Brain pericyte (primary cell): ENCODE measurements at places on chromosomes 1 and 21.

GRCh38 chr1:70745199-70745598 lies 302.4 kb downstream of the PTGER3 start:
- DNase-seq = no peak

- no peak for DNase-seq
Observed at GRCh38 chr1:167767761-167768160, 46.0 kb downstream of the MPZL1 start.

DNA sequence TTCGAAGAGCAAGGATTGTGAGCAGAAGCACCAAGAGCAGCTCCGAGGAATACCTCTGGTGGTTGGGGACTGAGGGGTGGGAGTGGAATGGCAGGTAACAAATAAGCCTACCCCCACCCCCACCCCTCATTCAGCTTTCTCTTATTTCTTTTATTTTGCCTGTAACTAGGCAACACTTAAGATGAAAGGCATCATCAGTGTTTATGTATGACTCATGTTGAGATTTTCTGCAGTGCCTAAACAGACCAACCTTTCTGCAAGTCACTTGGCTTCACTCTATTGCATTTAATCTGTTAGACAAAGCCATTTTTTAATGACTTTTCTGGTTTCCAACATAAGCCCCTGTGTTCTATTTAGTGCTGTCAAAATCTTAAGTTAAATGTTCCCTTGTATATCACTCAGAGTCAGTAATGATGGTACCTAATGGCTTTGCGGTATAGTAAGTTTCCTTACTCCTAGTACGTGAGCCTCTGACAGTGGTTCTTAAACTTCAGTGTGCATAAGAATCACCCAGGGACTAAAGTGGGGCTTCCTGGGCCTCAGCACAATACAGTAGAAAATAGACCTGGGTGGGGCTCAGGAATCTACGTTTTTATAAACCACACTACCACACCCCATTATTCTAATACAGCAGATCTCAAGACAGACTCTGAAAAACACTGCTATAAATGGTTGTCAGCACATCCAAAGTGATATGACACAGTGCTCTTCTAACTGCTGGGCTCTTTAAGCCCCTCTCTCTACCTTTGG lies 19.9 kb downstream of the CASQ2 start:
- DNase-seq = no peak

GRCh38 chr1:207908107-207908734 lies 2.7 kb downstream of the CD34 start:
- DNase-seq = no peak

GRCh38 chr1:7583291-7584096 lies 187.6 kb upstream of the VAMP3 start:
- no peak for DNase-seq

- no peak for DNase-seq
Observed at GRCh38 chr1:53508991-53509666, 49.9 kb downstream of the DMRTB1 start.

- no peak for DNase-seq
Observed at GRCh38 chr1:106439475-106439874, 617.0 kb upstream of the PRMT6 start.

DNA sequence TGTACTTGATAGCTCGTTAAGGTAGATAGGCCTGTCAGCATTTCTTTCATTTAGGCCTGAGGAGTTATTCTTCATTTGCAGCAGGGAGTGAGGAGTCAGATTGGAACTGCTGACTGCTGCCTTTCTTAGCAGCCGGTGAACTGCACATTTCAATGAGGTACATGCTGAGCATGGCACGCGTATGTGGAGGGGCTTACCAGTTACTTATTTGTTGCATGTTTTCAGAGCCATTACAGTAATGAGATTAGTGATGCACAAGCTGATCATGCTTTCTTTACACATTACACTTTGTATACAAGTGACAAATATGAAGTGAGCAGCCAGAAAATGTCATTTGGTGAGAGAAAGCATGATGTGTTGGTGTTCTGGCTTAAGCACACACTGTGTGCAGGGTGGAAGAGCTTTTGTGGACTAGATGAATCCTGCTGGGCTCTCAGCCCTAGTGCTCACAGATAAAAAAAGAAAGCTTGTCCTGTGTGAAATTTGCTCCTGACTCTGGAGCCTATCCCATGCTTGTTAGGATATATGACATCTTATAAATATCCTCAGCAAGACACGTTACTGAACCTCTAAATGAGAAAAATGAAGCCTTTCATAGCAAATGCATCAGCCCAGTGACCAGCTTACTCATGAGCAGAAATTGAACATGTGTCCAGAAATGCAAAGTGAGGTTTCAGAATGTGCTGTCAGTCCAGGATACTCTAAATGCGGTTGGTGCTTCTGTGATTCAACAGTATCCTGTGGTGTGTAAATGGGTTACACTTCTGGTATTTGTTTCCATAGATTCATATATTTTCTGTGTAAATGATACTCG lies 574.7 kb upstream of the ADGRL2 start:
- DNase-seq = no peak

GRCh38 chr1:163298365-163298764 lies 23.4 kb upstream of the NUF2 start:
- no peak for DNase-seq

GRCh38 chr1:78029793-78030192 lies 16.0 kb upstream of the GIPC2 start:
- DNase-seq = no peak

GRCh38 chr21:22355949-22356348 lies 1357.7 kb downstream of the NCAM2 start:
- no peak for DNase-seq

- DNase-seq = no peak
Observed at GRCh38 chr1:163085904-163086268, 16.7 kb downstream of the RGS4 start.

DNA sequence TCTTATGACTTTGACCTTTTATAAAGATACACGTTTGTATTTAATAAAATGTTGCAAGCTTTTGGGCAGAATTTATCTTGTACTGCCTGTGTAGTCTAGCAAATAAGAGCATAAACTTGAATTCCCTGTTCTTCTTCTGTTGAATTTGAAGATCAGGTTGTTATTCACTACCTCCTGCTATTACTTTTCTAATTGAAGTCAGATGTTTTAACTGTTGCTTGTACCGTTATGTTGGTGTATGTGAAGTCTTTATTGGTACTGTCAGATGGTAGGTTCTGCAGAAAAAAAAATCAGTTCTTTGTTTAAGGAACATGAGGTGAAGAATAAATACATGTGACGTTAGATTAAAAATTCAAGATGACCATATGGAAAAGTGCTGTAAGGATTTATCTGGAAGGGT lies 69.1 kb downstream of the DYRK1A start:
- no peak for DNase-seq

DNA sequence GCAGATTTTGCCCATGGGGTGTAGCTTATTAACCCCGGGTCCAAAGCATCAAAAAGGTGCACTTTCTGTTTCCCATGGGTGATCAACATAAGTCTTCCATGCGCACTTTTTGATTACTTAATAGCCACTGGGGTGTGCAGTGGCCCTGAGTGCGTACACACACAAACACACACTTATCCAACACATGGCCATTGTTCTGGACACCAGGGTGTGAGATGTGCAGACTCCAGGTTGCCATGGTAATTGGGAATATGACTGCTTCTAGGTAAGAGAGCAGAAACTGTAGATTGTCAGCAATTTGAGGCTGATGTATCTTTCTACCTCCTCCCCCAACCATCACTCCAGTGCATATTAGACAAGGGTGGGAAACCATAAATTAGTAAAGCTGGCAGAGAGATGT lies 68.8 kb downstream of the MAB21L3 start:
- no peak for DNase-seq

DNA sequence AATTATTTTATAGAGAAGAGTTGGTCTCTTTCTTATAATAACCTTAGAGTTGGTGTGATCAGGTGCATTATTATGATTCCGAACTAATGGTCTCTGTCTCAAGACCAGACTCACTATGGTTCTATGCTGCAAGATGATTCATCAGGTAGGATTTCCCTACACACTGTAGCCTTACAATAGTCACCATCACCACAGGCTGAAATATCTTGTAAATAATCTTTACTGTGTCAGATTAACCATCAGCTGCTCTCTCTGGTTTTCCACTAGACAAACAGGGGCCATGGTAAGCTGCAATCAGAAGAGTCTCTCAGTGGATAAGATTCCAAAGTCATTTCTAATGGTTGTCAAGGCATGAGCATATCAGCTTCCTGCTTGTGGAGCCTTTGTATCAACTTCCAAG lies 4.4 kb upstream of the GBP4 start:
- DNase-seq = no peak

DNA sequence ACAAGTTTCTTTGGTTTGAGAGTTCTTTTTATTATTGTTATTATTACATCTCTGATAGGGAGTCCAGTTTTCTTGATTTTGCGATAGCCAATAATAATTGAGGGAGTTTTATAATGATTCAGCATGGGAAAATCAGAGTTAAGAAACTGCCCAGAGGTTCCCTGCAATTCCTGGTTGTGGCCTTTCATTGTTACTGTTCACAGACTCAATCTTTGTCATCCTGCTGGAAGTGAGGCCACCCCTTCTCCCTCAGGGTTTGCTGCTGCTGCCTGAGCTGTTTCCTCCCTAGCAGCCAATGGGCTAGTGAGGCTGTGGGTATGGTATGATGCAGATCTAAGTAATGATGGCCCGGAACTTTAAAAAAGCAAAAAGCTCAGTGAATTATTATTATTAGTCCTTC lies 50.2 kb upstream of the TACSTD2 start:
- DNase-seq = no peak

DNA sequence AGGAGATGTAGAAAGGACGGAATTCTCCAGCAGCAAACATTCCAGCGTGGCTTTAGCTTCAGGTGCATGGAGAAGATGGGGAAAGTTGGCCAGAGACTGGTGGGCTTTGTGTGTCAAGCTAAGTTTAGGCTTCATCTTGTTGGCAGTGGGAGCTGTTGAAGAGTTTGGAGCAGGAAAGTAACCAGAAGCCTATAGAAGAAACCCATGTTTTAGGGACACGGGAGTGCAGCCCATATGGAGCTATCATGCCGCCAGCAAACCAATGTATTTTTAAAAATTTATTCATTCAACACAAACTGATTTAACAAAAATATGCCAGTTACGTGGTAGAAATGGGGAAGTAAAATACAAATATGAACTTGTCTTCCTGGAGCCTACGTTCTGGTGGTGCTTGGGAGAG lies 53.7 kb downstream of the ACTL8 start:
- no peak for DNase-seq

- no peak for DNase-seq
Observed at GRCh38 chr1:94247138-94248094, 10.0 kb upstream of the ARHGAP29 start.

- DNase-seq = peak; percentile 18
Observed at GRCh38 chr1:214332946-214333798, 52.2 kb downstream of the SMYD2 start.

GRCh38 chr1:5798151-5798730 lies 194.0 kb downstream of the NPHP4 start:
- no peak for DNase-seq

GRCh38 chr1:156014829-156015228 lies 5.9 kb downstream of the SSR2 start:
- no peak for DNase-seq

GRCh38 chr1:55775007-55775406 lies 559.8 kb upstream of the USP24 start:
- DNase-seq = no peak

- no peak for DNase-seq
Observed at GRCh38 chr1:203492082-203492747, 1.7 kb upstream of the OPTC start.

DNA sequence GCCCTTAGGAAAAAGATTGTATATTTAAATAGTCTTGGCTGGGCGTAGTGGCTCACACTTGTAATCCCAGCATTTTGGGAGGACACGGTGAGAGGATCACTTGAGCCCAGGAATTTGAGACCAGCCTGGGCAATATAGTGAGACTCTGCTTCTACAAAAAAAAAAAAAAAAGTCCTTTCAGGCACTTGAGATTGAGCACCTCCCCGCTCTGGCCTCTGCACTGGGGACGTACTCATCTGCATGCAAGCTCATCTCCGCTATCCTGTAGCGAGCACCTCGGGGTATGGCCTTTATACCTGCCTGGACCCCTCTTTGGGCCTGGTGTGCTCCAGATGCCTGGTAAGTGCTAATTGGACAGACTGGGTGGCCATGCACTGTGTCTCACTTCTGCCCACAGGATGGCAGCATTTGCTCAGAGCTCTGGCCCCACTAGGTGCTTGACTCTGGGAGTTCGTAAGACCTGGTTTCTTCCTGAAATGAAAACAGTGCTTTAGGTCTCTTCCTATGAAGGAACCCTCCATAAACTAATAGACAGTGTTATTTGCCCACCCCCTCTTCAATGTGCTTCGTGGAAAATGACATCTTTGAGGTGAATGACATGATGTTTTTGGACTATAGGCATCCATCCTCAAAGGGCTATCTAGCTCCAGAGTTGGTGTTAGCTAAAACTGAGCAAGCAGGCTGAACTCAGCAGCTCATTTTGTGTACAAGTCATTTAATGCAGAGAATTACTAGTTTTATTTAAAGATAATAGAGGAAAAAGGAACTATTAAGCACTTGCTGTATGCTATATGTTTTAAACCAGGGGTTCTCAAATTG lies 61.7 kb upstream of the ADAR start:
- DNase-seq = peak; percentile 13

- no peak for DNase-seq
Observed at GRCh38 chr1:106755682-106756406, 300.6 kb upstream of the PRMT6 start.

- no peak for DNase-seq
Observed at GRCh38 chr1:112337028-112337531, 58.9 kb upstream of the CTTNBP2NL start.

DNA sequence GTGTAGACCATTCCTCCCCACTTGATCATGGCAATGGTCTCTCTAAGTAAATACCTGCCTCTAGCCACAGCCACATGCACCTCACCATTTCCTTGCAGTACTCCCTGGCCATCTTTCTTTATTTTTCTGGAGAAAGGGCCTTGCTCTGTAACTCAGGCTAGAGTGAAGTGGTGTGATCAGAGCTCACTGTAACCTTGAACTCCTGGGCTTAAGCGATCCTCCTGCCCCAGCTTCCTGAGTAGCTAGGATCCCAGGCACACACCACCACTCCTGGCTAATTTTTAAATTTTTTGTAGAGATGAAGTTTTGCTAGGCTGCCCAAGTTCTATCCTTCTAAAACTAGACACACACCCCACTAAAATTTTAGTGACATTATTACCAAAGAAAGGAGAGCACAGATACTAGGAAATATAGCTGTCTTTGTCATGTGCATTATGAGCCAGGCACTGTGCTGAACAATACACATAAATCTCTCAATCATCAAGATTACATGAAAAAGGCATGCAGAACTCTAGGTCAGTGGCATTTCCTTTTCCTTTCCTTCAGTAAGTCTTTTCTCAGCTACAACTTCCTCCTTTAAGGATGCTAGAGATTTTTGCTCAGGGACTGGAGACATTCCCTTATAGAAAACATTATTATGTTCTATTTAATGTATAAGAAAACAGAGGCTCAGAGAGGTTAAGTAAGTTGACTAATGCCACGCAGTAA lies 95.0 kb upstream of the SERBP1 start:
- DNase-seq = no peak

DNA sequence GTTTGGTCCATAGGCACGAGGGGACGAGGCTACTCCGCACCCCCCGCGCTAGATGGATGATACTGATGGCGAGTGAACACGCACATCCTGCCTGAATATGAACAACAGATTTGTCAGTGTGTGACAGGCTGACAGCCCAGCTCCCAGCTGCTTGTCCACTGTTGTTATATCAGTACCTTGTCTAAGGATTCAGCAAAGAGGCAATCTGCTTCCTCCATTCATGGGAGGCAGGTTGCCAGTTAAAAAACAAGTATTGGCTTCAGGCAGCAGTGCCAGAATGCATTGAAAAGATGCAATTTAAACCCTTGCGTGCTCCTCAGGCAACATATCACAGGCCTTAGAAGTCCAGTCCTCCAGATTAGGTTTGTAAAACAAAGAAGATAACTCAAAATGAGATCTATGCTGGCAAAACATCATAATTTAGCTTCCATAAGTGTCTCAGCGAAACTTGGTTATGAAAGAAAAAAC lies 223.3 kb downstream of the GPATCH2 start:
- DNase-seq = no peak
